Mesenteric fat pad (tissue), 1 donor: ENCODE measurements at places on chromosomes 2 and 18.

GRCh38 chr2:179751163-179751809 lies 110.1 kb downstream of the ZNF385B start:
- no peak for DNase-seq

DNA sequence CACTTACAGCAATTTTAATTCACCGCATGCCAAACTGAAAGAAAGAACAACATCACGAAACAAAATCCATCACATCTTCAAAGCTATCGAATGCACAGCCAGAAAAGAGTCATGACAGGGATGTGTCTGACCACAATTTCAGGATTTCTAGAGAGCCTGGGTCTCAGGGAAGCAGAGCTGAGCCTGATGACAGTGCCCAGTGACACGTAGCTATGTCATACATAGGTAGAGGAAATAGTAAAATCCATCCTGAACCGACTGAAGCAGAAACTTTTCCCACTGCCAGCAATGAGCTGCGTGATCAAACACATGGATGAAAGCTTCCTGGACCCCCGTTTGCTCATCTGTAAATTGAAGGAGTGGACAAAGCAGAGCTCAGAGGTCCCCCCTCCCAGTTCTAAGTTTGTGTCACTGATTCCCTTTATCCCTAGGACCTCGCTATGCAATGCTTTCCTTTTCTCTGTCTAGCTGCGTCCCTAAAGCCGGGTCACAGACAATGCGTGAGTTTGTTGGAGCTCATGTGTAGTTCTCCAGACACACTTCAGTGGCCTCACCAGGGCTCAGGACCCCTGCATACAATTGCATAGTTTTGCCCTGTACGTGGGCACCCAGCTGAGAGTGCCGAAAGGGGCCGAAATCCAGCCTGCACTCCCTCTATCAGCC lies 37.6 kb downstream of the CCBE1 start:
- DNase-seq: no peak

DNA sequence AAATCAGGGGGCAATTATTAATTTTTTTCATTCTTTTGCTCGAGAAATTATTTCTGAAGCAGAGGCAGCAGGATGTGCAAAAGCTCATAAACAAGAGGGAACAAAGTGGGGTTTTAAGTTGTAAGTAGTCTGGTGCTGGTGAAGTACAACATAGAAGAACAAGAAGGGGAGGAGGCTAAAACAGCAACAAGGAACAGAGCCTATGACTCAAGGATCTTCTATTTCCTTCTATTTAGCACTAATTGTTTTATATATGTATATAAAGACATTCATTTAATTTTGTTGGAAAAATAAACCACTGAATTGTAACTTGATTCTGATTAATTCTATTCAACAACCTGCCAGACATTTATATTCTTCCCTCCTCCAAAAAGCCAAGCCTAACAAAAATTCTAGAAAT lies 35.0 kb downstream of the YES1 start:
- DNase-seq: no peak

DNA sequence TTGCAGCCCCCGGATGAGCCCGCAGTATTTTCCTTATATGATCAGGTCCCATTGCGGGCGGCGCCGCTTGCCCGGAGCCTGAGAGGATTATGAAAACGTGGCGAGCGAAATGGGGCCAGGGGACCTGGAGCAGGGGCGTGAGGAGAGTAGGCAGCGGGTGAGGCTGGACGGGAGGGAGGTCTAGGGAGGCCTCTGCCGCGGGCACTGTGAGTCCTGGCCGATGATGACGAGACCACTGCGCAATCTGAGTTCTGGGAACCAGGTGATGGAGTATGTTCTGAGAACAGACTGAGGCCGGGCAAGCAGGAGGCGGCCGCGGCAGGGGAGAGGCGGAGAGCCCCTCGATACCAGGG lies 790 bp upstream of the ACAA2 start:
- no peak for DNase-seq

GRCh38 chr18:13120983-13121441 lies 97.5 kb upstream of the LDLRAD4 start:
- no peak for DNase-seq

- DNase-seq: no peak
Observed at GRCh38 chr2:121816797-121817196, 61.3 kb downstream of the TSN start.

DNA sequence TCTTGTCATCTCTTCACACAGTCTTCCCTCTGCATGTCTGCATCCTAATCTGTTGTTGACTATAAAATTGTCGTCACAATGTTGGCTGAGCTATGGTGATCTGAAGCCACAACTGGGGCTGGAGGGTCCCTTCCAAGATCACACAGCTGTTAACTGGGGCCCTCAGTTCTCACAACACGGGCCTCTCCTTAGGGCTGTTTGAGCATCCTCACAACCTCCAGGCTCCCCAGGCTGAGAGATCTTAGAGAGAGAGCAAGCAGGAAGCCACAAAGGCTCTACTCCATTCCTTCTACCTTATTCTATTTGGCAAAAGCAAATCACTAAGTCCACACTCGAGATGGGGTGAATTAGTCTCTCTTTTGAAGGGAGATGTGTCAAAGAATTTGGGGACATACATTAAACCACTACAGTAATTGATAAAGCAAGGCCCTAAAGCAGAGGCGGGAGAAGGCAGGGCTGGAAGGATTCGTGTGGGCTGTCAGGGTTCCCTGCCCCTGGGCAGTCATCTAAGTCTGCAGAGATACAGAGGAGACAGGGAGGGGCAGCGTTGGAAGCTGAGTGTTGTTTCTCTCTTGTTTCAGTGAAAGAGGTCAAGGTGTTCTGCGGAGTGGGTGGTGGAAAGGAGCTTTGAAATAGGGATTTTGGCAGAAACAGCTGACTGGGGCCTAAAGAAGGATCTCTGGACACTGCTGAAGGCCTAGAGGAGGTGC lies 15.9 kb downstream of the MYO7B start:
- DNase-seq: peak; percentile 60

DNA sequence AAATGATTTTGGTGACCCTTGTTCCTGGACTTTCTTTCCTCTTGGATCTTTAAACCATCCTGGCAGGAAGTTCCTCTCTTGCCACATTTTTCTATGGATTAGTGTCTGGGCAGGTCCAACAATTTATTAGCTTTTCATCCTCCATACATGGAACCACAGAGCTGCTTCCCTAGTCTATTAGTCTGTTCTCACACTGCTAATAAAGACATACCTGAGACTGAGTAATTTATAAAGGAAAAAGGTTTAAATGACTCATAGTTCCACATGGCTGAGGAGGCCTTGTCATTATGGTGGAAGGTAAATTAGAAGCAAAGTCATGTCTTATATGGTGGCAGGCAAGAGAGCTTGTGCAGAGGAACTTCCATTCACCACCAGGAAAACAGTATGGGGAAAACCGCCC lies 122.9 kb downstream of the DDX1 start:
- DNase-seq: no peak

DNA sequence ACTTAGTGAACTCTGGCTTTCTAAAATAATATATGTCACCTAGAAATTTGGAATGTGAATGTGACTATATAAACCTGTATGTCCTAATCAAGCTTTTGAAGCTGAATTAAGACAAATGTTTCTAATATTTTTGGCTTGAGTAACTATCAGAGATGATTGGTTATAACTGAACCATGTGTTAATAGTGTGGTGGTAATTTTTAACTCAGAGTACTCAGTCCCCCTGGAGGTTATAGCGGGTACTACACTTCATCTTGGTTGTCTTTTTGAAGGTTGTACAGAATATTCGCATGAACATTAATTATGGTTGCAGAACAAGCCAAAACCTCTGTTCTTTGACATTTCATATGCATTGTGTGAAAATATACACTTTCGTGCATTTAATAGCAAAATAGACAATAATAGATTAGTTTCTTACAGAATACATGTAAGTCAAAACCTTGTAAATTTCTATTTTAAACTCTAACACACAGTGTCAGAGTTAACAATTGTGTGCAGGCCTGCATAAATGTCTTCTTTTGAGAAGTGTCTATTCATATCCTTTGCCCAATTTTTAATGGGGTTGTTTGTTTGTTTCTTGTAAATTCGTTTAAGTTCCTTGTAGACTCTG lies 86.0 kb downstream of the OSBPL6 start:
- DNase-seq: no peak

GRCh38 chr2:200373231-200373630 lies 66.7 kb downstream of the SPATS2L start:
- no peak for DNase-seq

DNA sequence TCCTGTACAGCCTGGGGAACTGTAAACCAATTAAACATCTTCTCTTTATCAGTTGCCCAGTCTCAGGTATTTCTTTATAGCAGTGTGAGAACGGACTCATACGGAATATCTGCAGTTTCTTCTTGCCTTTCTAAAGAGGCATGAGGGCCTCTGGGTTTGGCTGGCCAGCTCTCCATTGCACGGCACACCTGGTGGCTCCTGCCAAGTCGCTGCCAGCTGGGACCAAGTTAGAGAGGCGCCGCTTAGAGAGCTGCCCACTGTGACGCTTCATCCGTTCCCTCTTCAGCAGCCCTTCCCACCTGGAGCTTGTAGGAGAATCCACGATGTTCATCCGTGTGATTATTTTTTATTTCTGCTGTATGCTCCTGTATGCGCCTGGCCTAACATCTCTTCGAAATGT lies 195.4 kb downstream of the TWIST2 start:
- no peak for DNase-seq

- no peak for DNase-seq
Observed at GRCh38 chr2:37143974-37144373, 12.8 kb downstream of the EIF2AK2 start.

DNA sequence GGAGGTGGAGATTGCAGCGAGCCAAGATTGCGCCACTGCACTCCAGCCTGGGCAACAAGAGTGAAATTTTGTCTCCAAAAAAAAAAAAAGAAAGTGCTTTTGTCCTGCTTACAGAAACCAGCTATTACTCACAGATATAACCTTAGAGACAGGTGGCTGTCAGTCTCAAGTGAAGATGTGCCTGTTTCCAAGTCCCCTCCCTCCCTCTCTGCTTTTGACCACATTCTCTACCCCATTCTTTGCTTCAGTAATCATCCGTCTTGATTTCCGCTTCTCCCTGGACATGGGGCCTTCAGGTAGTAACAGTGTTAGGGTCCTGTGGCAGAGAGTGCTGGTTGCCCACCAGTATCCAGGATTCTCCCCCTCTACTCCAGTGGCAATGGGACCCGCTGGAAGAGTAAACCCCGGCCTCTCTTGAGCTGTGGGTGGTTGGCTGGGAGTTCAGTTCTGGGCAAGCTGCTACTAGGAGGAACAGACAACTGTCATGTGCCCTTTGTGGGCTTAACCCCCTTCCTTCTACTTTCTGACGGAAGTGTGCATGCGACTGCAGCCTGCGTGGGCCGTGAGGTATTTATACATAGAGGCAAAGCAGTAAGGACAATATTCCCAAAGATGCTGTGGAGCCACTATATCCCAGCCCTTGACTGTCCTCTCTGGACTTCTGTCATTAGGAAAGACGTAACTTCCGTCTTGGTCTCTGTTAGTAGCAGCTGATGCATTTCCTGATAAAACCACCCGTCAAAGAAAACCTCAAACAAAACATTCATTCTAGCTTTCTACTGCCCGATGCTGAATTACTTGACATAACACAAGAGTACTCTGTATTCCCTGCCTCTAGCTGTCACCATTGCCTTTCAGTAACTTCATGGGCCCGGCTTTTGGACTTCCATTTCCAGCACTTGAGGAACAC lies 17.8 kb downstream of the PDCL3 start:
- no peak for DNase-seq

DNA sequence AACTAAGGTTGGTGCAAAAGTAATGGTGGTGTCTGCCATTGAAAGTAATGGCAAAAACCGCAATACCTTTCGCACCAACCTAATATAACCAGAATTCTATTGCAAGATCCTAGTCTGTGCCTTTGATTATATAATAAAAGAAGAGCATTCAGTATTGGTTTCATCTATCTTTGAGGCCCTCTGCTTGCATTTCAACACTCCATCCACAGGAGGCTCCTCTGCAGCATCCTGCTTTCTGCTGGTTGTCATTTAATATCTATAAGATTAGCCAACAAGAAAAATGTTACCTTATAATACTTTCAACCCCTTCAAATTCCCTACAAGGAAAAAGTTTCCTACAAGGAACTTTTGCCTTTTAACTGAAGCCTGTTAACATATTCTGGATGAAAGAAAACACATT lies 139.2 kb downstream of the CDCA7 start:
- no peak for DNase-seq

DNA sequence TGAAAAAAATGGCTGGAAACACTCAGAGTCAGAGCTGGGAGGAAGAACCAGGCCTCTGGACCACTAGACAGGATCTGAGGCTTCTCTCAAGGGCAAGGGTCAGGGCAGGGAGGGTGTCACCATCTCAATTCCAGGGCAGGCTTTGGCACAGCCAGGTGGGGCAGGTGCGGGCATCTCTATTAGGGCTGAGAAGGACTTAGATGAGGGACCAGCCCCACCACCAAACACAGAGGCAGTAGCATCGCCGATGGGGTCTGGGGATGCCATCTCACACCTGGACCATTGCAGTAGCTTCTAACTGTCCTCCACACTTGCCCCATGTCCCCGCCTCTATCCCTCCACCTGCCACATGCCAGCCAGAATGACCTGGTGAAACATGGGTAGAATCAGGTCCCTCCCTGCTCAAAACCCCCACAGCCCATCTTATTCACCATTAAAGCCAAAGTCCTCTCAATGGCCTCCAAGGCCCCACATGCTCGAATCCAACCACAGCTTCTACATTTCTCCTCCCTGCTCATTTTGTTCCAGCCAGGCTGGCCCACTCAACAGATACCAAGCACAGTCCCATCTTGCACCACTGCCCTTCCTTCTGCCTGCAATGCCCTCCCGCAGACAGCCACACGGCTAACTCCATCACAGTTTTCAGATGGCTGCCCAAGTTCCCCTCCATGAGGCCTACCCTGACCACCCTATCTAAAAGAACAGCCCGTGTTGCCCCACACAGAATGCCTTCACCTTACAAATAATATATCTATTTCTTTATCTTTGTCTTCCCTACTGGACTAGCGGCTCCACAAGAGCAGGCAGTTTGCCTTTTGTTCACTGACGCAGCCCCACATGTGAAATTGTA lies 177.4 kb downstream of the SMAD2 start:
- peak; percentile 76 for DNase-seq

- DNase-seq: peak; percentile 68
Observed at GRCh38 chr2:120425014-120425413, 79.1 kb downstream of the INHBB start.

DNA sequence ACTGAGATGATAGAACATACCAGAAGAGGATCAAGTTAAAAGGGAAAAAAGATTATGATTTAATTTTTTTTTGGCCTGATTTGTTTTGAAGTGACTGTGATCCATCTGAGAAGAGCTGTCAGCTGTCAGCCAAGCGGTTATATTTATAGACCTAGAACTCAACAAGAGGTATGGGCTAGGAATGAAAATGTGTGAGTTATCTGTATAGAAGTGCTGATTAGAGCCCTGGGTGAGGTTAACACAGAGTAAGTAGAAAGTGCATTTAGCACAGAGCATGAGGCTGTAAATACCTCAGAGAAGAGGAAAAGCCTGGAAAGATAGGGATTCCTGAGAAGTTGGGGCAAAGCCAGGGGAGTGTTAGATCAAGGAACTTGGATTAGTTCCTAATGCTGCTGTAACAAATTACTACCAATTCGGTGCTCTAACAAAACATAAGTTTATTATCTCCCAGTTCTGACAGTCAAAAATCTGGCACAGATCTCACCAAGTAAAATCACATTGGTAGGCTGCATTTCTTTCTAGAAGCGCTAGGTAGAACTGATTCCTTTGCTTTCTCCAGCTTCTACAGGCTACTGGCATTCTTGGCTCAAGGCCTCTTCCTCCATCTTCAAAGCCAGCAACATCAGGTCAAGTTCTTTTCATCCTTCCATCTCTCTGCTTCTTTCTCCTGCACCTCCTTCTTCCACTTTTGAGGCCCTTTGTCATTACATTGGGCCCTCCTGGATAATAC lies 197.4 kb upstream of the SPHKAP start:
- no peak for DNase-seq
